ENCODE measurements at places on chromosomes 13 and 19. TPM values are rescaled to one million over a fixed set of nuclear protein-coding genes. Genes with fewer than 3 reads are reported as not detected.

ASF1B gene
- total RNA-seq, result 16.4 TPM

DNA sequence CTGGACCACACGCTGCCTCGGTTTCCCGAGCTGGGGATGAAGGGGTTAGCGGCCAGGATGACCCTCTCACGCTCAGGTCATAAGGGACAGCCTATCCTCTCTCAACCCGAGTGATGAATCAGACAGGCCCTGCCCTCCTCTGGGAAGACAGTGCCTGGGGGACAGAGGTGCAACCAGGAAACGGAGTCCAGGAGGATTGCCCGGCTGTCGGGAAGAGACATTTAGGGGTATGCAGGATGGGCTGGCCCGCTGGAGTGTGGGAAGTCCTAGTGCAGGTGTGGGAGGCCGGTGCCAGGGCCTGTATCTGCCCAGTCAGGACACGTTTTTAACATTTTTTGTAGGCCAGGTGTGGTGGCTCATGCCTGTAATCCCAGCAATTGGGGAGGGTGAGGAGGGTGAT lies 8.3 kb downstream of the LSM7 start:
- H3K27me3 ChIP-seq, result peaks cover 2% of the 10 kb centered on the region
- H3K36me3 ChIP-seq, result no peaks in the 10 kb centered on the region
- no peak for DNase-seq
- H3K27ac ChIP-seq, result no peak overlapping the region

TBXA2R gene
- total RNA-seq, result 0.09 TPM

DNA sequence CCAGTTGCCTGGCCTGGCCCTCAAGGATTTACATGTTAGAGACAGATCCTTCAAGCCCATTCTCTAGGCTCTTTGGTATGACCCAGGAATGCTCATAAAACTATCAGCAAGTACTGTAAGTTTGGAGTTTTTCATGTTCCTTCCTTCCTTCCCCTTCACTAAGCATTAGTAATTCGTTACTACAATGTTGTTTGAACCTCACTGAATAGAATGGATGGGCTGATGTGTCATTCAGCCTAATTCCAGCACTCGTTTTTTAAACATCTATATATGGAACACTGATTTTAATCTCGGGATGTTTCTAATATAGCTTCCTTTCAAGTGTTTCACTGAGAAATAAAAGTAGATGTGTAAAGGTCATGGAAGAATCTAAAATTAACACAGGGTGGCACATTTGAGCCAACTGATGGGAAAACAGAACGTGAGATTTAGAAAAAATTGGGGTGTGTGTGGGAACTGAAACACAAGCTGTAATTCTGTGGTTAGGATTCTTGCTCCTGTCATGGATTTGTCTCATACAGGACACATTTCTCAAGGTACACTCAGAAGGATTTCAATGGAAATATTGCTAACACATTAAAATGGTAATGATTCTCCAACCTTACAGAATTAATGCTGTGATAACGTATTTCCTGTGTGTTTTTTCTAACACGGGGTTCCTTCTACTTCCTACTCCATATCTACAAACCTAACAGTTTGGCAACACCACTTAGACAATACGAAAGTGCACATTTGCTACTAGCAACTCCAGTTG lies 93.4 kb downstream of the FLT1 start:
- H3K4me1 ChIP-seq, result no peaks in the 10 kb centered on the region
- no peak overlapping the region for H3K27ac ChIP-seq
- H3K4me3 ChIP-seq, result no peak overlapping the region
- no peaks in the 10 kb centered on the region for H3K36me3 ChIP-seq
- no peaks in the 10 kb centered on the region for H3K27me3 ChIP-seq

- H3K4me3 ChIP-seq, result no peak overlapping the region
- H3K27ac ChIP-seq, result no peak overlapping the region
- H3K36me3 ChIP-seq, result no peaks in the 10 kb centered on the region
- no peak for DNase-seq
These were observed 27.1 kb downstream of the CYSLTR2 start for GRCh38 chr13:48680756-48681392.

DNA sequence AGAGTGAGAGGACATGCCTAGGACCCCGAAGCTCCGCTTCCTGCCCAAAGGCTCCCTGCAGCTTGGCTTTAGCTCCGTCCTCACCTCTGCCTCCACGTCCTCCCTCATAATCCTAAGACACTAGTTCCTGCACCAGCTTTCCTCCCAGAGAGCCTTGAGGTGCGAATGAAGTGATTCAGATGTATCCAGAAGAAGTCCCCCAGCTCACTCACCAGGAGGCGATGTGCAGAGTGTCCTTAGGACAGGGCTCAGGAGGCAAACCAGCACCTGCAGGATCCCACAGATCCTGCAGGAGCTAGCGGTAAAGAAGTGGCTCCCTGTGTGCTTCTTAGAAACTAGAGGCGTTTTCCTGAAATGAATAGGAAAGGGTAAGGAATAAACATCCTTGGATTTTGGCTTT lies 109.7 kb downstream of the HSPH1 start:
- DNase-seq, result peak; percentile 26
- no peak overlapping the region for H3K27ac ChIP-seq
- H3K36me3 ChIP-seq, result no peaks in the 10 kb centered on the region
- H3K4me1 ChIP-seq, result no peaks in the 10 kb centered on the region
- no peak overlapping the region for H3K4me3 ChIP-seq
- no peaks in the 10 kb centered on the region for H3K27me3 ChIP-seq

- H3K27me3 ChIP-seq, result no peaks in the 10 kb centered on the region
- DNase-seq, result no peak
- H3K4me3 ChIP-seq, result no peak overlapping the region
- H3K4me1 ChIP-seq, result no peaks in the 10 kb centered on the region
- no peaks in the 10 kb centered on the region for H3K36me3 ChIP-seq
These were observed 2321.8 kb upstream of the PCDH20 start for GRCh38 chr13:63737418-63737817.

DNA sequence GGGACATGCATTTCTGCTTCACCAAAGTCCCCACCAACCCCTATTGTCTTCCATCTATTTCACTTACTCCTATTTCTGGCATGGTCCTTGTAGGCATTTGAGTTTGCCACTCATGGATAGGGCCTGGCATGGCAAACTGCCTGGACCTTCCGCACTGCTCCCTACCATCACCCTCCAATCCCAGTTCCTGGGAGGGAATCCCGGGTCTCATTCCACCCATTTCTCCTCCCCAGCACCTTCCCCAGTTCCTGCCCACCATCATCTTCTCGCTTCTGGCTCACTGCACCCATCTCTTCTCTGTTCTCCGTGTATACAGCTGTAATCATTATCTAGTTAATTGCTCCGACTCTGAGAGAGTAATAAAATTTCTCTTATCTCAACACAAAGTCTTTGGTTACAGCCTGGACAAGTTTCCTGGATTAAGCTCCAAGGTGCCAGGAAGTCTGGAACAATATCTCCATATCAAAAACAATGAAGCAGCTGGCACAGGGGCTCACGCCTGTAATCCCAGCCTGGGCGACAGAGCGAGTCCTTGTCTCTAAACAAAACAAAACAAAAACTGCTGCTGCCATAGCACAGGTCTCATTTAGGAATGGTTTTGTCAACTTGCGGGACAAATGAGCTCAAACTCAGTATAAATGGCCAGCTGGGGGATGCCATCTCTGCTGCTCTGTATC lies 17.0 kb upstream of the COX7A1 start:
- peak overlapping the region; percentile 37 for H3K27ac ChIP-seq
- no peaks in the 10 kb centered on the region for H3K27me3 ChIP-seq
- H3K4me3 ChIP-seq, result no peak overlapping the region
- no peaks in the 10 kb centered on the region for H3K36me3 ChIP-seq
- peaks cover 2% of the 10 kb centered on the region for H3K4me1 ChIP-seq
- no peak for DNase-seq

OR10H1 gene
- not detected for total RNA-seq

KLC3 gene
- total RNA-seq, result not detected

ANKLE1 gene
- total RNA-seq, result 2.3 TPM

ZNF540 gene
- total RNA-seq, result 0.40 TPM

FUT3 gene
- not detected for total RNA-seq

CLEC11A gene
- 3.4 TPM for total RNA-seq

CERS1 gene
- 7.6 TPM for total RNA-seq

C2CD4C gene
- 18.6 TPM for total RNA-seq

DNA sequence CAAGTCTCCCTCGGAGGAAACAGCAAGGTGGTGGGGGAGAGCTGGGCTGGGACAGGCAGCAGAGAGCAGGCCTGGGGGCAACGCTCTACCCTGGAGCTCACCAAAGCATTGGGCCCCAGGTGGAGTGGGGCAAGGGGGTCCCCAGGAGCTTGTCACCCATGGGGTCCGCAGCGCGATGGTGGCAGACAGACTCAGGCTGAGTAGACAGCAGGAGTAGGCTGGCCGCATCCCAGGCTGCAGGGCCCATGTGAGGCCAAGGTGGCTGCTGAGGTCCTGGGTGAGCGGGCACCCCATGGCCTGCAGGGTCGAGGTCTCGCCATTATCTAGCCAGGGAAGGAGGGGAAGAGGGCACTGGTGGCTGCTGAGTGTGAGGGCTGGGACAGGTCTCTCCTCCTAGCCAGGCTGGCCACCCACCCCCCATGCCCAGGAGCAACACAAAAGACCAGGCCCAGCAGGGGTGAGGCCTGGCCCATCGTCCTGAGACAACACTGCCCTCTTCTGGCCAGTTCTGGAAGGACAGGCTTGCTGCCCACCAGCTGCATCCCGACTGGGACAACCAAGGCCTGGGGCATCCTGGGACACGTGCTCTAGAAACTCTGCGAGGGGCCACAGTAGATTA lies 33.1 kb downstream of the CEBPG start:
- DNase-seq, result peak; percentile 84
- H3K4me3 ChIP-seq, result no peak overlapping the region
- no peak overlapping the region for H3K27ac ChIP-seq
- peaks cover 4% of the 10 kb centered on the region for H3K4me1 ChIP-seq

- no peak overlapping the region for H3K27ac ChIP-seq
- DNase-seq, result no peak
- no peaks in the 10 kb centered on the region for H3K4me1 ChIP-seq
- H3K27me3 ChIP-seq, result no peaks in the 10 kb centered on the region
- no peaks in the 10 kb centered on the region for H3K36me3 ChIP-seq
- H3K4me3 ChIP-seq, result no peak overlapping the region
These were observed 14.4 kb upstream of the RUBCNL start for GRCh38 chr13:46401432-46401831.

DLL3 gene
- 0.37 TPM for total RNA-seq

DNA sequence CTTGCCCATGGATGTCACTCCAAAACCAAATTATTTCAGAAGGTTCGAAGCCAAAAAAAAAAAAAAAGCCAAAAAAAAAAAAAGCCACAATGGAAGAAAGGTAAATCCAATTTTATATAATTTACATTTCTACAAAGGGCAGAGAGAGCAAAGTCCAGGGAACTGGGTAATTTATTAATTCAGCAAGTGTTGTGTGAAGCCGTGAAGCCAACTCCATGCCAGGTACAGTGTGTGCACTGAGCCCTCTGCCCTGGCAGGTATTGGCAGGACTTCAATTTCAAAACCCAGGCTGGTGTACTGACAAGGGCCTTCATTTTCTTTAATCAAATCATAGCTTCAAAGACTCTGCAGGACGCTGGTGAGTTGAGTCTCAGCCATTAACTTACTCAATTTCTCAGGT lies 5.5 kb upstream of the RFPL4A start:
- no peaks in the 10 kb centered on the region for H3K4me1 ChIP-seq
- no peak overlapping the region for H3K4me3 ChIP-seq
- no peaks in the 10 kb centered on the region for H3K36me3 ChIP-seq

DNA sequence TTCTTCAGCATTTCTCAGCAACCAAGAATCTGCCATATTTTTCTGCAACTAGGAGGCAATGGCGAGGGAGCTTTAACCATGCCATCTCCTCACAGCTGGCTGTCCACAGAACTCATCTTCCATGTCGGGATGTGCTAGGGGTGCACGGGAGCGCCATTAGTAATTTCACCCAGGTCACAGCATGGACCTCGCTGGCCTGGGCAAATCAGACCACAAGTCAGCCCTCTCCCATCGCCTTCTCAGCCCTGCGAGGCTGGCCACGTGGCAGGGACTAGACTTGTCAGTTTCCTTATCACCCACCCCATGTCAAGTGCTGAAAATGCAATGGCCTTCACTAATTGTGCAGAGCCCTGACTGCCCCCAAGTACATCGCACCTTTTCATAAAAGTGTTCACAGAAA lies 15.7 kb downstream of the COL4A1 start:
- H3K36me3 ChIP-seq, result no peaks in the 10 kb centered on the region
- H3K4me3 ChIP-seq, result no peak overlapping the region
- H3K27ac ChIP-seq, result no peak overlapping the region
- H3K4me1 ChIP-seq, result peaks cover 3% of the 10 kb centered on the region
- no peaks in the 10 kb centered on the region for H3K27me3 ChIP-seq

SULT2A1 gene
- total RNA-seq, result not detected

- H3K36me3 ChIP-seq, result no peaks in the 10 kb centered on the region
- no peak overlapping the region for H3K27ac ChIP-seq
- no peak for DNase-seq
- no peak overlapping the region for H3K4me3 ChIP-seq
- no peaks in the 10 kb centered on the region for H3K27me3 ChIP-seq
- no peaks in the 10 kb centered on the region for H3K4me1 ChIP-seq
These were observed 18.4 kb upstream of the CHST8 start for GRCh38 chr19:33603377-33603776.

GRCh38 chr13:35978607-35979316 lies 152.4 kb downstream of the DCLK1 start:
- no peak overlapping the region for H3K4me3 ChIP-seq
- H3K27ac ChIP-seq, result no peak overlapping the region
- H3K27me3 ChIP-seq, result no peaks in the 10 kb centered on the region
- no peaks in the 10 kb centered on the region for H3K4me1 ChIP-seq

DNA sequence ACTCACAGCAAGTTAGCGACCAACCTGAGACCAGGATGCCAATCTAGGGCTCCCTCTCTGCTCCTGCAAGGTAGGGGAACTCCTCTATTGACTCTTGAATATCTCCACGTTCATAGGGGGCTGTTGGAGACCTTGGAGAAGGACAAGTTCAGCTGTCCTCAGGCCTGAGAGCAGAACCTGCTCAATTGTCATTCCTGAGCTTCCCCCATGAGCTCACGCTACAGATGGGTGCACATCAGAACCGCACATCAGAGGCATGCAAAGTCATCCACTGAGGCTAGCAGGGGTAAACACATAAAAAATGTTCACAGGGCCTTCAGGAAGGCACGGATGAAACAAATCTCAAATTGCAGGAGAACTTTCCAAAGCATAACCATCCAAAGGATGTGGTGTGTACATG lies 168.8 kb upstream of the ZNF507 start:
- H3K4me1 ChIP-seq, result peaks cover 13% of the 10 kb centered on the region
- H3K27me3 ChIP-seq, result no peaks in the 10 kb centered on the region
- no peak overlapping the region for H3K4me3 ChIP-seq
- no peak overlapping the region for H3K27ac ChIP-seq

- no peaks in the 10 kb centered on the region for H3K27me3 ChIP-seq
- no peak overlapping the region for H3K27ac ChIP-seq
- H3K4me1 ChIP-seq, result peaks cover 12% of the 10 kb centered on the region
- H3K36me3 ChIP-seq, result no peaks in the 10 kb centered on the region
- no peak overlapping the region for H3K4me3 ChIP-seq
These were observed 8.3 kb upstream of the CRX start for GRCh38 chr19:47813304-47813994.

- no peak overlapping the region for H3K27ac ChIP-seq
- H3K4me1 ChIP-seq, result peaks cover 5% of the 10 kb centered on the region
- H3K4me3 ChIP-seq, result no peak overlapping the region
- no peaks in the 10 kb centered on the region for H3K27me3 ChIP-seq
- DNase-seq, result no peak
These were observed 25.0 kb downstream of the PLEKHJ1 start for GRCh38 chr19:2210987-2211740.

Measured in neural progenitor cell (in vitro differentiated cells).